ENCODE measurements at places on chromosomes 5 and 9.

- no peak for DNase-seq
Observed at GRCh38 chr5:32018476-32019436, 155.4 kb downstream of the GOLPH3 start.

DNA sequence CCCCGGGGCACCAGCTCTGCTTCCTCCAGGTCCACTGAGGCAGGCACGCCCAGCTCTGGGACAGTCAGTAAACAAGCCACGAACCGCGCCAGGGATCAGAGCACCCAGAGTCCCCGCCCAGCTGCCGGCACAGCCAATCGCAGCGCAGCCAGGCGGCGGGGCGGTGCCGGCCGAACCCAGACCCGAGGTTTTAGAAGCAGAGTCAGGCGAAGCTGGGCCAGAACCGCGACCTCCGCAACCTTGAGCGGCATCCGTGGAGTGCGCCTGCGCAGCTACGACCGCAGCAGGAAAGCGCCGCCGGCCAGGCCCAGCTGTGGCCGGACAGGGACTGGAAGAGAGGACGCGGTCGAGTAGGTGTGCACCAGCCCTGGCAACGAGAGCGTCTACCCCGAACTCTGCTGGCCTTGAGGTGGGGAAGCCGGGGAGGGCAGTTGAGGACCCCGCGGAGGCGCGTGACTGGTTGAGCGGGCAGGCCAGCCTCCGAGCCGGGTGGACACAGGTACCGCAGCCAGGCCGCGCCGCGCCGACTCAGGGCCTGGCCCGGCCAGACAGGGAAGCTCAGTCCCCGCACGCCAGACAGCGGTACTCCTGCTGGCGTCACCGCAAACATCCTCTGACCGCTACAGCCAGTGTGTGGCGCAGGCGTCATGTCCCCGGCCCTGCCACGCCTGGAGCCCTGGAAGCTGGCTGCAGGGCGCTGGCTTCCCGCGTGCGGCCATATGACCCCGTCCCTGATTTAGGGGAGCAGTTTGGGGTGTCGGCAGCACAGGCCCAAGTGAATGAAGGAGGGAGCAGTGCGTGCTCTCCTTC is at the start of gene CTSL:
Gene CTSL, plus strand, starts transcription at position 220 of the 810 bp plus-strand sequence. CDS start 1,485 bp downstream, outside the sequence.
- DNase-seq = peak; percentile 34

DNA sequence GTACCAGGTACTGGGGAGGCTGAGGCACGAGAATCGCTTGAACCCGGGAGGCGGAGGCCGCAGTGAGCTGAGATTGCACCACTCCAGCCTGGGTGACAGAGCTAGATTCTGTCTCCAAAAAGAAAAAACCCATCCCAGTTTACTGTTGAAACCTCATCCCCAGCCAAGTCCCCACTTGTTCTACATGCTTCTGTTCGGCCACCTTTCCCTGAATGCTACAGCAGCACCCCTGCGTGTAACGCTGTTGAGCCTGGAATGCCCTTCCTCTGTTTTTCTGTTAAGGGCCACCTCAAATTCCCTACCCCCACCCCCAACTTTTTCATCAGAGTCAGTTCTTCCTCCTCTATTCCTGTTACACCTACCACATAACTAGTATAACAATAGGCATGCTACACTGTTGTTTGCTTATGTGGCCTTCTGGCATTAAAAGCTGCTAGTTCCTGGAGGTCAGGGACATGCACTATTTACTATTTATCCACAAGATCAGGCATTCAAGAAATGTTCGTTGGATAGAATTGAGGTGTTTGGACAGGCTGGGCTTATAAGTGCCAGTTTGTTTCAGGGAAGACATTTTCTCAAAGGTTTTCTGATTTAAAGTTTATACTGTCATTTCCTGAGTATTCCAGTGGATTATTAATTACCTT is 47.1 kb upstream of the C5orf47 start:
- no peak for DNase-seq

- DNase-seq = no peak
Observed at GRCh38 chr9:120507936-120508510, 71.9 kb downstream of the CDK5RAP2 start.

GRCh38 chr9:135073741-135074305 is 13.6 kb upstream of the OLFM1 start:
- DNase-seq = no peak

GRCh38 chr5:72955143-72955767 is 586 bp upstream of the FCHO2 start:
- no peak for DNase-seq

- DNase-seq = no peak
Observed at GRCh38 chr5:160957312-160957861, 105.4 kb upstream of the ATP10B start.

DNA sequence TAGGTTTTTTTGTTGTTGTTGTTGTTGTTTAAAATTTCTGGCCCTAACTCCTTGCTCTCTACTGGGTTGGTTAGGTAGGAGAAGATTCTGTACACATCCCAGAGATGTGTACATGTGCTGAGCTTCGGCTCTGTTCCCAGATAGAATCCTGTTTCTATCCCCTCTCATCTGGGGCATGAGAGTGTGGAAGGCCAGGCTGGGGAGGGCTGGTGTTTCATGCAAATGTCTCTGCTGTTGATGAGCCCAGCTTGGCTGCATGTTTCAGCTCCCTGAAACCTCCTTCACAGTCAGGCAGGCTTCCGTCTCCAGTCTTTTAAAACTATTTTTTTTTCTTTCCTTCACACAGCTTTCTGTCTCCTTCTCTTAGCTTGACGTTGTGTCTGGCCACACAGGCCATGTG is 526.9 kb upstream of the KLF4 start:
- DNase-seq = no peak

- no peak for DNase-seq
Observed at GRCh38 chr5:39211773-39212172, 7.6 kb downstream of the FYB1 start.

- DNase-seq = no peak
Observed at GRCh38 chr9:27755846-27756245, 182.6 kb upstream of the C9orf72 start.

DNA sequence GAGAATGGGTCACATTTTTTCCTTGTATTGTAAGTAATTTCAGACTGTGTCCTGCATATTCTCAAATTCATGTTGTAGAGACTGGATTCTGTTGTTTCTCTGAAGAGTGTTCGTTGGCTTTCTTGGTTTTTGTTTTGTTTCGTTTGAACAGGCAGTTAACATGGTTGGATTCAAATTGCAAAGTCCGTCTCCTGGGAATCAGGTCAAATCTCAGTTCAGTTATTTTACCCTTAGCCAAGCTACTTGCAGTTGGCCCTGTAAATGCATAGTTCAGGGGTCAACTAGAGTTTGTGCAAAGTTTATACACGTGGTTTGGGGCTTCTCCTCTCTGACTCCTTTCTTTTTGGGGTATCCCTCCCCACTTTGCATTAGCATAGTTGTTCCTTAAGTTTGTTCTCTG is 21.7 kb upstream of the FBXW11 start:
- no peak for DNase-seq

DNA sequence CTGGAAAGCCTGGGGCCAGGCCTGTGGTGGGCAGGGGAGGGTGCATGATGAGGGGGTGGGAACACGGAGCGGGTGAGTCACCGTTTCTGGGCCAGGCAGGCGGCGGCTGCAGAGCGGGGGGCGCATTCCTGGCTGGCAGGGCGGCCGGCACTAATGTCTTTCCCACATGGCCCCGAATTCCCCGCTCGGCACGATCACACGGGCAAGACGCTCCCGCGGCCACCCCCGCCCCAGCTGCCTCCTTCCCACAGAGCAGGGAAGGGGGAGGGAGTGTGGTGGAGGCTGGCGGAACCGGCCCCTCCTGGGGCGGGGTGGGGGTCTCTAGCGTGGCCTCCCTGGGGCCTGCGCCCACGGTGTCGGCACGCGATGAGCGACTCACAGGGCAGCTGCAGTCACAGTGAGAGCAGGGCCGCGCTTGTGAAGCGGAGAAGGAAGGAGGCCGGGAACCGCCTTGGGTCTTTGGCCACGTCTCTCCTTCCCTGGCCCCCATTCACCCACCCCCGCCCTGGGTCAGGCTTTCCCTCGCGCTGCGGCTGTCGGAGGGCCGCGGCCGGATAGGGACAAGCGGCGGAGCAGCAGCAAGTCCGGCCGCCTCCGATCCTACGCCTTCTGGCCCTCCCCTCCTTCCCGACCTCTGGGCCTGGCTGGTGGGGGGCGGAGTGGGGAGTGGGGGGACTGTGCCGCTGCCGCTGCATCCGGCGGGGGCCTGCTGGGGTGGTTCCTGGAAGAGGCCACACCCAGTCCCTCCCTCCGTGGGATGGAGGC is 48.9 kb downstream of the CXXC5 start:
- no peak for DNase-seq

GRCh38 chr9:126412905-126413304 is 86.3 kb downstream of the MVB12B start:
- no peak for DNase-seq

GRCh38 chr9:120107138-120107537 is 472.8 kb downstream of the CDK5RAP2 start:
- DNase-seq = no peak

- no peak for DNase-seq
Observed at GRCh38 chr5:7015586-7016256, 302.5 kb downstream of the TENT4A start.

DNA sequence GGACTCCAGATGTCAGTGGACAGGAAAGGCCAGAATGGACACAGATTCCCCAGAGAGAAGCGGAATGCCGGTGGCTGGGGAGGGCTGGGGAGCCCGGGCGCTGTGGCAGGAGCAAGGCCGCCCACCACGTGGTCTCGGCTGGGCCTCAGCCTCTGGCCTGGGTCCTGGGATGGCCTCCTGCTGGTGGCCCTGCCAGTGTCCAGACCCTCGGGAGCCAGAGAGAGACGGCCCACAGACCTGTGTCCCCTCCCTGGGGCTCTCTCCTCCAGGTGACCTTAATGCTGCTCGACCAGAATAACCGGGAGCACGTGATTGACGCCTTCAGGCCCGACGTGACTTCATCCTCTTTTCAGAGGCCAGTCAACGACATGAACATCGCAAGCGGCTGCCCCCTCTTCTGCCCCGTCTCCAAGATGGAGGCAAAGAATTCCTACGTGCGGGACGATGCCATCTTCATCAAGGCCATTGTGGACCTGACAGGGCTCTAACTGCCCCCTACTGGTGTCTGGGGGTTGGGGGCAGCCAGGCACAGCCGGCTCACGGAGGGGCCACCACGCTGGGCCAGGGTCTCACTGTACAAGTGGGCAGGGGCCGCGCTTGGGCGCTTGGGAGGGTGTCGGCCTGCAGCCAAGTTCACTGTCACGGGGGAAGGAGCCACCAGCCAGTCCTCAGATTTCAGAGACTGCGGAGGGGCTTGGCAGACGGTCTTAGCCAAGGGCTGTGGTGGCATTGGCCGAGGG is 19.0 kb downstream of the FBXW5 start:
- DNase-seq = no peak

GRCh38 chr5:33685873-33686755 is 205.7 kb downstream of the ADAMTS12 start:
- no peak for DNase-seq

DNA sequence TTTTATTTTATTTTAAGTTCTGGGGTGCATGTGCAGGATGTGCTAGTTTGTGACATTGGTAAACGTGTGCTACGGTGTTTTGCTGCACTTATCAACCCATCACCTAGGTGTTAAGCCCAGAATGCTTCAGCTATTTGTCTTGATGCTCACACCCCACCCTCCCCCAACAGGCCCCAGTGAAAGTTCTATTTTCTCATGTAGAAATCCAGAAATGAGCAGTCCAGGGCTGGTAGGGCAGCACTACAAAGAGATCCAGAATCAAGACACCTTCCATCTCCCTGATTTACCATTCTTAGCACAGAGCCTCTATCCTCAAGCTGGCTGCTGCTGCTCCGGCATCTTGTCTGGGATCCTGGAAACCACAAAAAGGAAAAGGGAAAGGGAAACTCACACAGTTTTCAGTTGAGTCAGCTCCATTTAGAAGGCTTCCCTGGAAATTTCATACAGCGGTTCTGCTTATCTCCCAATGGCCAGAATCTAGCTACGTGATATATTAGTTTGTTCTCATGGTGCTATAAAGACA is 85.4 kb upstream of the SMARCA2 start:
- no peak for DNase-seq

DNA sequence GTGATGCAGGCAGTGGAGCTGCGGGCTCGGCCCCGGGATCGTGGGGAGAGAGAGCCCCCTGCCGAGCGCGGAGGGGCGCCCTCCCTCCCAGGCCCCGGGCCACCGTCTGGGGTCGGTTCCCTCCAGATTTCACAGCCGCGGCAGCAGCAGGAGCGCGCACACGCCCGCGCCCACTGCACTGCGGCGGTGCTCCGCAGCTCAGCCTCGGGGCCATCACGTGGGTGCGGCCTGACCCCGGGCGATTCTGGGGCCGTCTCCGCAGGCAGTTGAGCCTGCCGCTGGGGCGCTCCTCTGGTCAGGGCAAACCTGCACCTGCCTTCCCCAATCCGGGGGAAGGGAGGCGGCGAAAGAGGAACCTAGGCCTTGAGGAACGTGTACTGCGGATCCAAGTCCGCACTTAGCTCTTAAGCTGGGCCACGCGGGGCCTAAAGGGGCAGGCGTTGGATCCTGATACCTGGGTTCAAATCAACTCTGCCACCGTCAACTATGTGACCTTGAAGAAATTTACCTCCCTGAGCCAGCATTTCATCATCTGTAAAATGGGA is 9.4 kb upstream of the DELE1 start:
- DNase-seq = peak; percentile 46

DNA sequence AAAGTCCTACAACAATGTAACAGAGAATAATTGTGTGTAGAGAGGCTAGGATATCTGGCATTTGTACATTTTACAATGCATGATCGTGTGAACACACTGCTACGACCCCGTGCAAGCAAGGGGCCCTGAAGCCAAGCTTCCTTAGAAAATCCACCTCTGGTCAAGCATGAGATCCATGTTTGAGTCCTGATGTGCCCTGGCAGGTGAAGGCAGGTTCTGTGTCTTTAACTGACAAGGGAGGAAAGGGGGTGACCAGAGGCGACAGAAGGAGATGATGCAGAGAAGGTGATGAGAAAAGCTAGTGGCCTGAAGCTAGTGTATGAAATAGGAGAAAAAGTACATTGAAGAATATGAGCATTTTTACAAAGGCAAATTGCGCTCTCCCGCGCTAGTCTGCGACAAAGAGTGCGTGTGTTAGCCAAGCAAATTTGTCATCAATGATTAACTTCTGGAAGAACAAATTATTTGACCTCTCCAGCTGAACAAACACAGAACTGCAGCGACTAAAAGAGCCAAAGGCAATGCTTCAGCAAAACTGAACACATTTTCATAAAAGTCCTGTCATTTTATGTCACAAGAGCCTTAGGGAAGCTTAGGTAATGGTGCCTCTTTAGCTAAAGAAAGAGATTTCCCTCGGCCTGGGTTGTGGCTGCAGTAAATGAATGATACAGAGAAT is 101.7 kb upstream of the DAPK1 start:
- no peak for DNase-seq

DNA sequence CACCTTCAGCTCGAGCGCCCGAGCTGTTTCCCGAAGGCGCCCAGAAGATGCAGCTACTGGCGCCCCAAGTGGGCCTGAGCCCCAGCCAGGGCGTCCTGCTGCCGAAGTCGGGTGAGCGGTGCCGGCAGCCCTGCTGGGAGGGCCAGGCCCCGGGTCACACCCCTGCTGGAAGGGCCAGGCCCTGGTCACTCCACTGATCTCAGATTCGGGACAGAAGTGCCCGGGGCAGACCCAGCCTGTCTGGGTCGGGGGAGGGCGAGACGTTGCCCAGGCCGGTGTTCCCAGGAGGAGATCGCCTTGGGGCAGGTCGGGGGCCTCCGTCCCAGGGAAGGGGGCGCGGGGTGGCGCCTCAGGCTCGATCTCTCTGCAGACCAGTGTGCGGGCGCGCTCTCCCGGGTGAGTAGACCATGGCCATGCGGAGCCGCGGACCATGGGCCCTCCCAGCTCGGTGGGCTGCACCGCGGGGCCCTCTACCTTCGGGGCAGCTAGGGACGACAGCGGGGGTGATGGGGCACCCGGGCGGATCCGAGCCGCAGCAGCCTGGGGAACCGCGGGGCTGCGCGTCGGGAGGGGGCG is 2.3 kb downstream of the LCNL1 start:
- DNase-seq = no peak
